Central memory CD4-positive, alpha-beta T cell (primary cell): ENCODE measurements at places on chromosomes 6 and 20.

- no peak for DNase-seq
These were observed 52.5 kb downstream of the BCAS1 start for GRCh38 chr20:54017846-54018245.

- no peak for DNase-seq
These were observed 6.3 kb upstream of the CDSN start for GRCh38 chr6:31126396-31127175.

DNA sequence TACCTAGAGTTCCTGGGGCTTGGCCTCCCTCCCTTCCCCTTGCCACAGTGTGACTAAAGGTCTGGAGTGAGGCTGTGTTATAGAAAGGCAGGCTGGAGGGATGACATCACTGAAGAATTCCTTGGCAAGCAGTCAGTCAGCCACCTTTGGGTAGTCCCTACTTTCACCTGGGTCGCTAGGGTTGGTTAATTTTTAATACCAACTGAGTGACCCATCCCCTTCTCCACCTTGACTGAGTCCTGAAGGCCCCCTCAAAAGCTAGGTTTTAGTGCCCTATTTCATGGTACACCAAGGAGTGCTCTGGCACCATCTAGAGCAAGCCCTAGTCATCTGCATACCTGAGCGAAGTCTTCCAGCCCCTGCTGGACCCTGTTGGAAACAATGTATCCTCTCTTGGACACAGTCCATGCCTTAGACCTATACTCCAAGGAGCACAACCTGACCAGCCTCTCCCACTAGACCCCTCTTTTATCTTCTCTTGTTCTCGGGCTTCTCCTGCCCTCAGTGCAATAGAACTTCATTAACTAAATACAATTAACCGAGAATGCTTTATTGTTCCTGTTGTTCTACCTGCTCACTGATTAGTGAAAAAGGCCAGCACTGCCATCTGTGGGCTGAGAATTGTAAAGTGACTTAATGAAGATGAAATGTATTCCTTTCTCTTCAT, 44.6 kb downstream of the RIN2 start:
- no peak for DNase-seq

GRCh38 chr20:15162079-15162647, 824.8 kb upstream of the FLRT3 start:
- DNase-seq, result no peak

DNA sequence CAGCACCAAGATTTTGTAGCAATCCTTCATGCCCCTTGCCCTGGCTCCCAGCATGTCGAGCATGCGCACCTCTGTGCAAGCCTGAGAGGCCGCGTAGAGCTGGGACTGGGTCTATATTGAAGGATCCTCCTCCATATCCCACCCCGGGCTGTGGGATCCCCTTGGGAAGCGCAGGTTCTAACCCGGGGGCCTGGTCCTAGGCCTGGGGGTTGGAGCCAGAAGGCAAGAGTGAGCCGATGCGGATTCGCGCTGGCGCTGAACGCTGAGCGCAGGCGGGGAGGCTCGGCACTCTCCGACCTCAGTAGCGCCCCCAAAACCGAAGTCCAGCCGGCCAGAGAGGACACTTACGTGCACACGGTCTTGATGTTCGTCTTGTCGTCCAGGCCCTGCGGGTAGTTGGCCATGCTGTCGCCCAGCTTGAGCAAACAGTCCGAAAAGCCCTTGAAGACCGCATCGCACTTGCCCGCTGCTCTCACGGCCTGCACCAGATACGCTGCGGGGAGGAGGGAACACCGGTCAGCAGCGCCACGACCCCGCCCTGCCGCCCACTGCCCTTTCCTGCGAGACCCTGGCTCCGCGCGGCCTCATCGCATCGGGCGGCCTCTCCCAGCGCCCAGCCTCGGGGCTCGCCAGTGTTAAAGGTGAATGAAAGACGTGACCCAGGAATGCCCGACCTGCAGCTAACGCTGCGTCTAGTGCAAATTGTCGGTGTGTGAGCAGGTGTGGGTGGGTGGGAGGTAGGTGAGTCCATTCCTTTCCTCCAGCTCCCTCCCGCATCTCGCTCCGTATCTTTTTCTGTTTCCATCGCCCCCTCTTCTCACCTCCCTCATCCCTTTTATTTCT, 4.5 kb downstream of the NRN1 start:
- DNase-seq, result no peak

DNA sequence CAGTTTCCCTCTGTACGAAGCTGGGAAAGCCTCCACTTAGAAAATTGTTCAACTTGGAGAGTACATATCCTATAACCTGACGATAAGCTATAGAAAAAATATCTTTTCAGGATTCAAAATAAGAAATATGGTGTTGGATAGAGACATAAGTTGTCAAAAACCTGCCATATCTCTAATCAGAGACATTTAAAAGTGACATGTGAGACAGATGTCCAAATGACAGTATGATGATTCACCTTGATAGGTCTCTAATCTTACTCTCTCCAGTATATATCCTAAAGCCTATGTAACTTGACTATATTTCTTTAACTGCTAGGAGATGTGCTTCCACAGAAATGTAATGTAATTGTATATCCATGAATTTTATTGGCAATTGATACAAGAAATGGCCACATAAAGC, 932.4 kb upstream of the MAN1A1 start:
- no peak for DNase-seq

DNA sequence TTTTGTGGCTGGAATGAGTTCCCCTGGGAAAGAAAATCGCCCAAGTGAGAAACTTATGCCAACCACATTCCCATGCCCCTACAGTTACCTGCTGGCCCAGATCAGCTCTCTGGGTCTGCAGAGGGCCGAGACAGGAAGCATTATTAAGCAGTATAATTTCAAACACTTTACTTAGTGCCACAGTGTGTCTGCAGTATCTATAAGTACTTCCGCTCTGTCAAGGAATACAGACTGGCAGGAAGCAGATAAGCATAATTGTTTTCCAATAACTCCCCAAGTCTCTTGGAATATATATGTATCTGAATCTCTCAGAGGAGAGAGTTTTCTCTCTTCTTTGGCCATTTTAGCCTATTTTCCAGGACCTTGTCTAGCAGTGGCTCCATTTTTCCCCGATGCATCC, 24.9 kb downstream of the SAYSD1 start:
- no peak for DNase-seq

- no peak for DNase-seq
These were observed 143.5 kb upstream of the BMP2 start for GRCh38 chr20:6623989-6624388.

DNA sequence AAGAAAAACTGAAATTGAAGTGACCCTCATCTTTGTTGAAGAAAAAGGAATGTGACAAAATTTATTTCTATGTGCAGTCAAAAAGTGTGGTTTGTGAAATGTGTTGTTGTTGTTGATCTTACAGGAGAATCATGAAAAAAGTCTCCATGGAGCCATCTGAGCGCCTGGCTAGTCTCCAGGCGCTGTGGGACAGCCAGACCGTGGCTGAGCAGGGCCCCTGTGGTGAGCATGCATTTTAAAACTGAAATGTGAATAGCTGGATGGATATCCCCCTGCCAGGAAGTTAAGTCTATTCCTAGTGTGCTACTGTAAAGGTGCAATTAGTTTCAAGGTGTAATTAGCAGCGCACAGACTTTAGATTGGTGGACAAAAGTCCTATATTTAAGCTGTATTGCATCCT, 170.6 kb downstream of the CARMIL1 start:
- DNase-seq, result no peak

DNA sequence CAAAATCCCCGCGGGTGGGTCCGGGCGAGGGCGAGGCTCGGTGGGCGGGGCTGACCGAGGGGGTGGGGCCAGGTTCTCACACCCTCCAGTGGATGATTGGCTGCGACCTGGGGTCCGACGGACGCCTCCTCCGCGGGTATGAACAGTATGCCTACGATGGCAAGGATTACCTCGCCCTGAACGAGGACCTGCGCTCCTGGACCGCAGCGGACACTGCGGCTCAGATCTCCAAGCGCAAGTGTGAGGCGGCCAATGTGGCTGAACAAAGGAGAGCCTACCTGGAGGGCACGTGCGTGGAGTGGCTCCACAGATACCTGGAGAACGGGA, 809 bp downstream of the HLA-G start:
- DNase-seq, result no peak

- DNase-seq, result no peak
These were observed 48.4 kb upstream of the THEMIS start for GRCh38 chr6:127949251-127949650.

DNA sequence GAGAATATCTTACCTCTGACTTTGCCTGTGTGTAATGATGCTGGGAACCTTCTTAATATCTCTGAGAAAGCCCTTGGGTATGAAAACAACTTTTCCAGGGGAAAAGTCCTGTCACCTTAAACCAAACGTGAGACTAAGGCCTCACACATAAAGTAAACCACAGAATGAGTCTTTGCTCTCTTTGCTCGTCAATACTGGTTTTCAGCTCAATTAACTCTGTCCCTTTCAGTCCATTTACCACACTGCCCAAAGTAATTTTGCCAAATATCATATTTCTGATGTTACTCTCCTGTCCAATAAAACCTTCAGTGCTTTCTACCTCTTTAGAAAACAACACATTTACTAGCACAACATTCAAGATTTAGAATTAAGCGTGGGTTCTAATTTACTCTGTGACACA, 100.5 kb upstream of the HMGCLL1 start:
- DNase-seq, result no peak

DNA sequence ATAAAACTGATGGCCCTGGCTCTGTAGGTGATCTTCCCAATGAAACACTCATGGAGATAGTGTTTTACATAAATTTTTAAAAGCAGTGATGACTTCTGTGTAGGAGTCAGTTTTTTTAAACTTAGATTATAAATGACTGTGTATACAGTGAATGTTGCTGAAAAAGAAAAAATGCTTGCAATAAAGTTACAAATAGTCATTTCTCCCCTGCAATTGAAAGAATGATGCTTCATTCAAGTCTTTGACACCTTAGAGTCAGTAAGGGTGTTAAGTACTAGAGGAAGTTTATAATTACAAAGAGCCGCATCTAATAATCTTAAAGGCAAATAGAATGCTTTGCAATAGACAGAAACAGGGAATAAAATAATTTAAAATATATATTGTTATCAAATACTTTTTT, 27.6 kb downstream of the ZNF292 start:
- DNase-seq, result no peak

- no peak for DNase-seq
These were observed 18.1 kb downstream of the TUBB2B start for GRCh38 chr6:3209114-3210023.

GRCh38 chr6:132003516-132004178, 52.5 kb upstream of the CCN2 start:
- DNase-seq, result no peak

DNA sequence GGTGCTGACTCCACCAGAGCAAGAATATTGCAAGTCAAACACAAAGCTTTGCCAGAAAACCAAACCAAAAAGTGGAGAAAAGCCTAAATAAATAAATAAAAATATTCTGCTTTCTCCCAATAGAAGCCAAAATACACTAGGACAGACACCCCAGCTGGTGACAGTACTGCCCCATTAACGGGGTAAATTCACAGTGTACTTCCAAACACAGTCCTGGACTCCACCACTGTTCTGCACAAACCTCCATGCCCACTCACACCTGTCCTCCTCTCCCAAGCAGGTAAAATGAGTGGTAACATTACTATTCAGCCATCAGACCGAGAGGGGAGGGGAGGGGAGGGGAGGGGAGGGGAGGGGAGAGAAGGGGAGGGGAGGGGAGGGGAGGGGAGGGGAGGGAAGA, 70.7 kb downstream of the RALGAPA2 start:
- DNase-seq, result no peak

DNA sequence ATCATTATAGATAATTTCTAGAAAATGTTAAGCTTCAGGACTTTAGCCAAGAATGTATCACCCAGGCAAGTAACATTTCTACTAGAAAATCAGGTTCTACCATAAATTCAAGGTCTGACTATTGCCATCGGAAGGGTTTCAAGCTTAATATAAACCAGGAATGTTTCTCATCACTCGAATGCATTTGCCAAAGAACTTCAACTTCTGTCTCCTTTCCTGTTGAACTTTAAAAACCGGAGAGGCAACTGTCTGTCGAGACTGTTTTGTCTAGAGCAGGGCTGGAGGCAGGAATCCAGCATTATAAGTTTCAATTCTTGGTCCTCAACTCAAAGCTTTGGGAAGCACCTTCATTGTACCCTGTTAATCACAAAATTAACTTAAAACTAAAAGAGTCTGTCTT, 264.7 kb downstream of the ZNF217 start:
- DNase-seq, result no peak

- DNase-seq, result no peak
These were observed 6.4 kb upstream of the PDYN start for GRCh38 chr20:2000285-2000684.

- DNase-seq, result no peak
These were observed 621.9 kb downstream of the GRIK2 start for GRCh38 chr6:102015431-102015830.

DNA sequence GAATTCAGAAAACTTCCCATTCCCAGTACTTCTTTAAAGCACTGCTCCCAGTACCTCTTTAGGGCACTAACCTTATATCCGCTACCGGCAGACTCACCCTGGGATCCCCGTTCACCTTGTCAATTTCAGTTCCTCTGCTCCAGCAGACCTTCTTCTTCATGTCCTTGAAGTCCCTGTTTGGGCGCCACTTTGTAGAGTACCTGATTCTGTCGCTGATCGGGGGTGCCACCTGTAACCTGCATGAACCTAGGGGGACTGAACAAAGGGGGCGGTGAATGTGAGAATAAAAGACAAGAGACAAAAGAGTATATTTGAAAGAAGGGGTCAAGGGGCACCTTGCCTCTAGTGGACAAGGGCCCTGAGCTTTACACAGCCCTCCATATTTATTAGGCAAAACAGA, 4.9 kb upstream of the GINS1 start:
- DNase-seq, result no peak

GRCh38 chr20:62802026-62802712, 2.5 kb upstream of the OGFR start:
- DNase-seq, result no peak

GRCh38 chr20:22052025-22052650, 346.7 kb downstream of the PAX1 start:
- DNase-seq, result no peak

DNA sequence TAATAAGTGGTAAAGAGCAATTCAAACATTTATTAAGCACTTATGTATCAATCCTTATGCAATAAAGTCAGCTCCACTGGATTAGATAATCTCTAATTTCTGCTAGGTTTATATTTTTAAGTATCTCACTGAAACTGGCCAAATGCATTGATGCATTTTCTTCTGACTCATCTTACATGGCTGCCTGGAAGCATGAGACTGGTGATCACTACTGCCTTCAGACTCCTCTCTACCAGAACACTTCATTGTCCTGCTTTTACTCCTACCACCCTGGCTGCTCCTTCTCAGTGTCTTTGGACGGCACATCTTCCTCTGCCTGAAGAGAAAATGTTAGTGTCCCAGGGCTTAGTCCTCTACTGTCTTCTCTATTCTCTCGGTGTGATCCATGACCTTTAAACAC, 7.4 kb downstream of the CEP85L start:
- no peak for DNase-seq

GRCh38 chr6:72861059-72861458, 239.2 kb downstream of the KCNQ5 start:
- no peak for DNase-seq

DNA sequence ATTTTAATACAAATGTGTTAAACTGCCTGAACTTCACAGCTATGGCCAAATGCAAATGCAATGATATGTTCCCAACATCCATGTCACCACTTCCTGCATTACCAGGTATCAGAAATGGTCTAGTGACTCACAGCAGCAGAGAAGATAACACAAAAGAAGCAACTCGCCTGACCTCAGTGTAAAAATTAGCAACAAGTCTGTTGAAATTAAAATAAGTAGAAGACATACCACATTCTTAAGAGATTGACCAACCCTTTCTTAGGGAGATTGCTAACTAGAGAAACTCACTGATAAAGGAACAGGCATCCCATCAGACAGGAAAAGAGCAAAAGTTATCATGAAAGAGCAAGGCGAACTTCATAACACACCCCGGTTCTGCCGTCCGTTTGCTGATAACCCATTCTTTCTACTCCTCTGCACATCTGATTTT, 45.1 kb downstream of the RNASET2 start:
- no peak for DNase-seq

GRCh38 chr6:114170372-114170771, 172.5 kb downstream of the HS3ST5 start:
- DNase-seq, result no peak
